ENCODE measurements at places on chromosomes 1 and 21. TPM values are rescaled to one million over a fixed set of nuclear protein-coding genes. Genes with fewer than 3 reads are reported as not detected.

The NPPA gene
- polyA plus RNA-seq, result not detected

The SPRR1A gene
- not detected for polyA plus RNA-seq

The AGMAT gene
- polyA plus RNA-seq, result 1.2 TPM

The RASAL2 gene
- polyA plus RNA-seq, result 27.7 TPM

The S100A16 gene
- 699 TPM for polyA plus RNA-seq

The SHE gene
- not detected for polyA plus RNA-seq

The BCAR3 gene
- 22.2 TPM for polyA plus RNA-seq

The KRTAP19-1 gene
- not detected for polyA plus RNA-seq

The MAGI3 gene
- polyA plus RNA-seq, result 1.9 TPM

The TBX19 gene
- 2.3 TPM for polyA plus RNA-seq

The CD1E gene
- polyA plus RNA-seq, result not detected

The SPRR4 gene
- polyA plus RNA-seq, result not detected

Data from BJ (cell line).